MV-4-11 (cell line): ENCODE measurements at places on chromosomes 7 and 10.
A peak's percentile ranks its signal among the peaks of the same experiment; 100 is the strongest.

DNA sequence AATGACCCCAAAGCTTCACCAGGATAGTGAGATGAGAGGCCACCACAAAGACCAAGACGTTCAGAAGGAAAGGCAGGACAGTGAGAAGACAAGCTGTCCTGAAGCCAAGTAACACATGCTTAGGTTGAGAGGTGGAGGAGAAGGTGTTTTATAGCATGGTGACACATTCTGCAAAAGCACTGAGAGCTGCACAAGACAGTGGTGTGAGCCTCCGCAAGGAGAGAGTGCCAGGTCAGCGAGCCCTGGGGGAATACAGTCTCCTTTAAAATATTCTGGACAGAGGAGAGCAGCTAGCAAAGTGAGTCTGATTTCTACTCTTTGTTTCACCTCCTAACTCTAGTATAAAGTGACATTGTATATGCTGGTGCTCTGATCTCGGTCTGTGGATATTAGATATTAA lies 68.0 kb upstream of the VKORC1L1 start:
- DNase-seq: no peak

DNA sequence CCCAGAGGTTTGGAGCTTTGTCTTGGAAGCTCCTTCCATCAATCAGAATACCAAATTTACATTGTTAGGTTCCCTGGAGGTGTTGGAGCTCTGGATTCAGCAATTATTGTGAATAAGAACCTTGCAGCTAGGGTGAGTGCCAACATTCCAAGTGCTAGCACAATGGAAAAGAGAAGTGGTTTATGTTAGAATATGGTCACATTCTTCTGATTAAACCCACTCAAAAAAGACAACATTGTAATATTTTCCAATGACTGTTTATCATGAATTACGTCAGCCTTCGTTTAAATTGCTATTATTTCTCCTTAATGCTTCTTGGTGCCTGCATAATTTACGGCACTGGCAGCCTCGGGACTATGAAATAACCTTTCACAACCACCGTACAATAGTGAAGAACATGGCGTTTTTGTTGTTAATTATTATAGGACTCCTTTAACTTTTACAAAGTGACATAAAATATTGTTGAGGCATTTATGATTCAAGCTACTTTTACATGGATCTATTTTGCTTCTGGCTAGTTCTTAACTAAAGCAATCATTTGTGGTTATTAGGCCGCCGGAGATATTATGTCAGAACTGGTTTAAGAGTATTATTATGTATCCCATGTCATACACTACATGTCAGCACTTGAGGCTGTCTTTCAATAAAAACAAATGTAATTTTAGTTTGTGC lies 117.7 kb downstream of the ARID5B start:
- peak; percentile 18 for DNase-seq

DNA sequence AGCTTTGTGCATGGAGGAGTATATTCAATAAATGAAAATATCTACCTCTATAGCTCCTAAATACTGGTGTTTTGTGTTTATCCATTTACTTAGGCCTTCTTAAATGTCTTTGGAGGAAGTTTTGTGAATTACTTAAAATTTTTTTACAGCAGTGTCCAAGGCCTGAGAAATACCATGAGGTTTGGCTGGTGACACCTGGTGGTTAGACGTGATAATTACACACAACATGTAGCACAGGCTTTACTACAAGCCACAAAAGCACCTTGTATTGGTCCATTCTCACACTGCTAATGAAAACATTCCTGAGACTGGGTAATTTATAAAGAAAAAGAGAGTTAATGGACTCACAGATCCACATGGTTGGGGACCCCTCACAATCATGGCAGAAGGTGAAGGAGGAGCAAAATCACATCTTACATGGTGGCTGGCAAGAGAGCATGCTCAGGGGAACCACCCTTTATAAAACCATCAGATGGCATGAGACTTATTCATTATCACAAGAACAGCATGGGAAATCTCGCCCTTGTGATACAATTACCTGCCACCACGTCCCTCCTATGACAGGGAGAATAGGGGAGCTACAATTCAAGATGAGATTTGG lies 20.6 kb downstream of the HYAL4 start:
- peak; percentile 63 for DNase-seq

DNA sequence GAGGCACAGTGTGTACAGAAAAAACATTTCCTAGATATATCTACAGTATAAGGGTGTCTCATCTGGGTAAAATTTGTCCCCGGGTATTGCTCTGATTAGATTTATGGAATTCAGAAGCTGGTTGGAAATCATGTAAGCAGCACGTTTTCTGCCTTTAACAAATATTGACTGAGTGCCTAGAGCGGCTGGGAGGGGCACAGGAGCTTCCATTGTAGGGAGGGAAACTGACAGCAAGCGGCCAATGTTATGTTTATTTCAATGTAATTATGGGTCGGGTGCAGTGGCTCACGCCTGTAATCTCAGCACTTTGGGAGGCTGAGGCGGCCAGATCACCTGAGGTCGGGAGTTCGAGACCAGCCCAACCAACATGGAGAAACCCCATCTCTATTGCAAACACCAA lies 4.4 kb upstream of the RFC2 start:
- DNase-seq: no peak

DNA sequence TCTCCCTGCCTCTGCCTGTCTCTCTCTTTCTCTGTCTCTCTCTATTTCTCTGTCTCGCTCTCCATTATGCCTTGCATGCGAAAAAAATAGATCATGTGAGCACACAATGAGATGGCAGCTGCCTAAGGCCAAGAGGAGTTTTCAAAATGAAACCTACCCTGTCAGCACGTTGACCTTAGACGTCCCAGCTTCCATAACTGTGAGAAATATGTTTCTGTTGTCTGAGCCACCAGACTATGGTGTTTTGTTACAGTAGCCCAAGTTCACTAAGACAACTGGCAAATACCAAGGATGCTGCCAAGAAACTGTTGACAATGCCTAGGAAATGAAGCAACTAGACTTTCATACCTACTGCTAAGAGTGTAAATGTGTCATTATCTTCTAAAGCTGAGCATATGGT lies 70.6 kb upstream of the PLXDC2 start:
- DNase-seq: no peak

DNA sequence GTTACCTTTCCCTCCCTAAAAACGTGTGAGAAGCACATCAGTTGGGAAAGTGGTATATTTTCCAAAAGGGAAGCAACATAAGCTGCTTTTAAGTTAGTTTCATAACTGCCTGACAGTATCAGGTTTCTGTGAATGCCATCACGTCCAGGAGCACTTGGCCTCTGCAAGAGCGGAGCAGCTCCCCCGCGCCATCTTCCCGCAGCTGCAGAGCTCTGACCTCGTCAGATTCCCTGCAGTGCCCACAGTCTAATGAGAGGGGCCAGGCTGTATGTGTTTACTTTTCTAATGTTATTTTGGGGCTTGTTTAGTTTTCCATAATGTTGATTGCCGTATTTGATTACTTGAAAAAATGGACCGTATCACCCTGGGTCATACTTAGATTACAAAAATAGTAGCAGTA lies 74.2 kb downstream of the MGMT start:
- DNase-seq: no peak
